Forelimb muscle (tissue), 1 donor: ENCODE measurements at places on chromosomes 3 and 15. TPM values are rescaled to one million over a fixed set of nuclear protein-coding genes. Genes with fewer than 3 reads are reported as not detected.

UCN2 gene
- polyA plus RNA-seq, result 0.19 TPM

UROC1 gene
- 0.10 TPM for polyA plus RNA-seq

TTLL13 gene
- 0.20 TPM for polyA plus RNA-seq

KBTBD12 gene
- polyA plus RNA-seq, result 25.6 TPM

TCTA gene
- polyA plus RNA-seq, result 15.8 TPM

DNA sequence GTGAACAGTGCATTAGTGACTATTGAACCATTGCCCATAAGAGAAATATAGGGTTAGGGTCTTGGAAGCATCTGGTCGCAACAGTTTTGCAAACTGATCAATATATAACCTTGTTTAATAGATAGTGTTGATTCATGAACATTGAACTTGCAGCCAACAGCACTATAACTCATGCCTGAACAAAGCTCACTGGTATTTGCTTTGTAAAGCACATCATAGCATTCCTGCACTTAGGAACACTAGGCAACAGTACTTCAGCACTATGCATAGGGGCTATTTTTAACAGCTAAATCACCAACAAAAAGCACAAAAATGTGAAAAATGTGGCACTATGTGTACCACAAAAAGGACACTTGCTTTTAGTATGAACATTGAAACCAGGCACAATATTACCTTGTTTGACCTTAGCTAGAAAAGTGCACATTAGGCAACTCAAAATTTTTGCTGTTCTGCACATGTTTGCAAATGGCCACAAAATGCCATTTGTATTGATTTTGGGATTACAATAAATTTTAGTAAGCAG, 68.0 kb downstream of the OXNAD1 start:
- DNase-seq, result no peak

GRCh38 chr3:55554634-55555425, 67.7 kb upstream of the WNT5A start:
- no peak for DNase-seq

DNA sequence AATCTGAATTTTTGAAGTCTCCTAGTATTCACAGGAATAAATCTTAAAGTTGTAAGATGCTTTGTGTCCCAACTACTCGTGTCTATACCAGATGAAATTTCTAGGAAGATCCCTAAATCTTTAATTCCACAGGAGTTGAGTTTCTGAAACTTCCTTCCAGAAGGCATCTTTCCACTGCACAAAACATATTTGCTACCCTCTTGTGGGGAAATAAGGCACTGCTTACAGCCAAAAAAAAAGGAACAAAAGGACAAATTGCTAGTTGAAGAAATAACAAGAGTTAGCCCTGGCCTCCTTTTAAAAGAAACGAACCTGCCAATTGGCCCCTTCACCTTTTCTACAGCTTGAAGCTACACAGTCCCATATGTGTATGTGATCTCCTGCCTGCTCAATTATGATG, 54.0 kb downstream of the TAFA4 start:
- no peak for DNase-seq

GRCh38 chr3:126468028-126468891, 7.4 kb downstream of the ZXDC start:
- no peak for DNase-seq

DNA sequence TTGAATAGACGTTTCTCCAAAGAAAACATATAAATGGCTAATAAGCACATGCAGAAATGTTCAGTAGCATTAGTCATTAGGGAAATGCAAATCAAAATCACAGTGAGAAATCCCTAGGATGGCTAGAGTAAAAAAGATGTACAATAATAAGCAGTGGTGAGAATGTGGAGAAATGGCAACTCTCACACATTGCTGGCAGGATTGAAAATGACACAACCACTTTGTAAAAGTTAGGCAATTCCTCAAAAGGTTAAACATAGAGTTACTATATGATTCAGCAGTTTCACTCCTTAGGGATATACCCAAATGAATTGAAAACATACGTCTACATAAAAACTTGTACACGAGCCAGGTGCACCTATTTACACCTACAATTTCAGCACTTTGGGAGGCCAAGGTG, 108.7 kb downstream of the ITPR1 start:
- no peak for DNase-seq

- no peak for DNase-seq
Measured at GRCh38 chr3:70137366-70137765, 137.8 kb downstream of the SAMMSON start.

- DNase-seq, result no peak
Measured at GRCh38 chr3:13466781-13467180, 13.3 kb upstream of the HDAC11 start.
